ENCODE measurements at places on chromosomes 2 and 18.

DNA sequence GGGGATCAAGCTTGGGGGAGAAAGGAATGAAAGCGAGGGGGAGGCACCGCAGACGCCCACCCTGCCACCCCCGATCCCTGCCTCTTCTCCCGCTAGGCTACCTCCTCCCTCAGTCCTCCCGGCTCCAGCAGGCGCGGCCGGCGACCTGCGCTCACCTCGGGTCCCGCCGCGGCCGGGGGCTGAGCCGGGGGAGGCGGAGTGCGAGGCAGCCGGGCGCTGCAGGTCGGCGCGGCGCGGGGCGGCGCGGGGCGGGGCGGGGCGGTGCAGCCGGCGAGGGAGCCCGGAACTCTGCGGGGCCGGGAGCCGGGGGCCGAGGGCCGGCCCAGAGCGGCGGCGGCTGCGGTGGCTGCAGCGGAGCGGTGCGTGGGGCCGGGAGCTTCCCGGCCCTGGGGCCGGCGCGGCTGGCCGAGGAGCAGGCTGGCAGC is 477 bp downstream of the ACVR1 start:
- DNase-seq: peak; percentile 48

DNA sequence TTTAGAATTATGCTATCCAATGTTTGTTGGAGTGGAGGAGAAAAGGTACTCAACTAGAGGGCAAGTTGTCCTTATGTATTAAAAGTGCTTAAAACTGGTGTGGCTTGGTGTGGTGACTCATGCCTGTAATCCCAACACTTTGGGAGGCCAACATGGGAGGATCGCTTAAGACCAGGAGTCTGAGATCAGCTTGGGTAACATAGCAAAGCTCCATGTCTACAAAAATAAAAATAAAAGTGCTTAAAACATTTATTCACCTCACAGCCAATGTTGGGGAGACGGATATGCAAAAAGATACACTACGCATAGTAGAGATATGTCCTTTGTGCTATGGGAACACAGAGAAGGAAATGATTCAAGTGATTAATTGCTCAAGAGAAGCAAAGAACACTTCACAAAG is 19.3 kb upstream of the TNFAIP6 start:
- DNase-seq: no peak

GRCh38 chr2:241499146-241499965 is 9.0 kb downstream of the STK25 start:
- no peak for DNase-seq

GRCh38 chr2:150389447-150389846 is 98.0 kb downstream of the RND3 start:
- DNase-seq: no peak

DNA sequence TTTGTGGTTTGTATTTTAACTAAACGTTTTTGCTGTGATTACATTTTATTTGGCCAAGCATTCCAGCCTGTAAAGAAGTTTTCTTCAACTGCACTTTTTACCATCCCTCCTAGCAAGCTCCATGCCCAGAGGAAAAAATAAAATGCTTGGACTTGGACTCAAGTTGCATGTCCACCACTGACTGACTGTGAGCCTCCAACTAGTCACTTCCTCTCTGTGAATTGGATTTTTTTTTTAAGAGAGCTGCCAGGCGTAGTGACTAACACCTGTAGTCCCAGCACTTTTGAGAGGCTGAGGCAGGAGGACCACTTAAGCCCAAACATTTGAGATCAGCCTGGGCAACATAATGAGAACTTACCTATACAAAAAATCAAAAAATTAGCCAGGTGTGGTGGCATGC is 1185.2 kb upstream of the PIK3C3 start:
- no peak for DNase-seq

DNA sequence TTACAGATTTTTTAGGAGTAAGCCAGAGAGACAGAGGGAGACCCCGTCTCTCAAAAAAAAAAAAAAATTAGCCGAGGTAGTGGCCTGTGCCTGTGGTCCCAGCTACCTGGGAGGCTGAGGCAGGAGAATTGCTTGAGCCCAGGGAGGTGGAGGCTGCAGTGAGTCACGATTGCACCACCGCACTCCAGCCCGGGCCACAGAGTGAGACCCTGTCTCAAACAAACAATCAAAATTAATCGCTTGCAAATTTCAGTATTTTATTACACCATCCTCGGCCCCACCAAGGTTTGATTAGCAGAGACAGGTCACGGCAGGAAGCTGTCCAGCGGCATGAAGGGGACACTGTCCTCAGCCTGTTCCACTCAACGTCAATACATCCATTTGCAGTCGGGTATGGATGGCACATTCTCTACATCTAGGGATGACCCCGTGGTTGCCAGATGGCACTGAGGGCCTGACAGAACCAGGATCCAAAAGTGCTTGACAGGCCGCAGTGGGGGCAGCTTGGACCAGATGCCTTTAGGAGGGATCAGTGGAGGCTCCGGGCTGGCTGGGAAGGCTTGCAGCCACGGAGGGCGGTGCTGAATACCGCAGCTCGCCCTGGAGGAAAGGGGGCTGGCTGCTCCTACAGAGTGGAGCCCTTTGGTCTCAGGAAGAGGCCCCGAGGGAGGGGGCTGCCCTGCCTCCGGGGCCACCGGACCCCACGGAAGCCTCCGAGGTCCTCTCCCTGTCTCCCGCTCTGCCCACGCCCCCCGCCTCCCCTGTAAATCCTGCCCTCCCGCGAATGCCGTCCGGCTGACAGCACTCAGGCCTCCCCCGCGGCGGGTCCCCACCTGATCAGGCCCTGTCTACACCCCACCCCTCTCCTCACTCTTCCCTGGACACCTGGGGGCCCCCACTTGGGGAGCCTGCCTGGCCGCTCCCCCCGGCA is 13.1 kb downstream of the ASPRV1 start:
- no peak for DNase-seq

DNA sequence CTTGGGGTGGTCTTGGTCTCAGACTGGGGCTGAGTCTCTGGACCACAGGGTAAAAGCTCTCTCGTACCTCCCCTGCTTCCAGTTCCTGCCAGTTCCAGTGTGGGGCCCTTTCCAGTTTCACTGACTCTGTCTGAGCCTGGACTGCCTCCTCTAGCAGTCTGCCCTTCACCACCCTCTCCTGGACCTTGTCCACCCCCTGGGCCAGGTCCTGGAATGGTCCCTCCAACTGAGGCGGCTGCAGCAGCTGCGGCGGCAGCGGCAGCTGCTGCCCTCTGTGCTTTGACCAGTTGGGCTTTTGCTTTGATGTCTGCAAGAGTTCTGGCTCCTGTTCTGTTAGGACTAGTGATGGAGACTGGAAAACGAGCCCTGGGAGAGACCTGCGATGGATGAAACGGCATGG is 70.7 kb upstream of the DTNB start:
- no peak for DNase-seq

DNA sequence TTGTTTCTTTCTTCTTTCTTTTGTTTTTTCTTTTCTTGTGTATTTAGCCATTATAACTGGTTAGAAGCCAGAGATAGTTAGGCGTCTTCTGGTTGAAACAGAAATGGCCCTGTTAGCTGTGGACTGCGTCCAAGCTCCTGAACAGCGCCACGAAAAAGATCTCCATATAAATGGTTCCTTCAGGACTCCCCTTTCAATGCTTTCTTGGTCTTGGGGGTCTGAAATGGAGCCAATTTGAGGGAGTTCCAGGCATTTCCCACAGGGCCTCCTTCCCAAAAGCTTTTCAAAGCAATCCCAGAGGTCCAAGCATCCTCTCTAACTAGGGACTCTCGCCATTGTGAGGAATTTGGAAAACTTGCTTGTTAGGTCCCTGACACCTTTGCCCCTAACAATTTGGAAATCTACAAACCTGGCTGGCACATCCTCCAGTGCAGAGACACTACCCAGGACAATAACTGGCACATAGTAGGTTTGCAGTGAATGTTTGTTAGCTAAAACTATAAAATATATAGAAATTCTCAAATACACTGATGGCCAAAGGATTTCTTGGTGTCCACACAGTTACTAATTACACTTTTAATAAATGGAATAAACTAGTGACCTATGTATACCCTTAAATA is 80.1 kb downstream of the MYCN start:
- DNase-seq: no peak

DNA sequence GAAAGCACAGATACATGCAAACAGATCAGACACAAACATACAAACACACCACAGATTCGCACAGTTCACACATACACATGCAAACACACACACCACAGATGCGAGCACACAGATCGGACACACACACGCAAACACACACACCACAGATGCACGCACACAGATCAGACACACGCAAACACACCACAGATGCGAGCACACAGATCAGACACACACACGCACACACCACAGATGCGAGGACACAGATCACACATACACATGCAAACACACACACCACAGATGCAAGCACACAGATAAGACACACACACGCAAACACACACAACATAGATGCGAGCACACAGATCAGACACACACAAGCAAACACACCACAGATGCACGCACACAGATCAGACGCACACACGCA is 149.0 kb downstream of the PXDN start:
- DNase-seq: no peak

GRCh38 chr2:178044836-178045235 is 27.7 kb downstream of the PDE11A start:
- DNase-seq: no peak

- no peak for DNase-seq
Observed at GRCh38 chr2:187403568-187404260, 44.3 kb downstream of the CALCRL start.

GRCh38 chr2:200021449-200022114 is 66.2 kb downstream of the MAIP1 start:
- DNase-seq: no peak

DNA sequence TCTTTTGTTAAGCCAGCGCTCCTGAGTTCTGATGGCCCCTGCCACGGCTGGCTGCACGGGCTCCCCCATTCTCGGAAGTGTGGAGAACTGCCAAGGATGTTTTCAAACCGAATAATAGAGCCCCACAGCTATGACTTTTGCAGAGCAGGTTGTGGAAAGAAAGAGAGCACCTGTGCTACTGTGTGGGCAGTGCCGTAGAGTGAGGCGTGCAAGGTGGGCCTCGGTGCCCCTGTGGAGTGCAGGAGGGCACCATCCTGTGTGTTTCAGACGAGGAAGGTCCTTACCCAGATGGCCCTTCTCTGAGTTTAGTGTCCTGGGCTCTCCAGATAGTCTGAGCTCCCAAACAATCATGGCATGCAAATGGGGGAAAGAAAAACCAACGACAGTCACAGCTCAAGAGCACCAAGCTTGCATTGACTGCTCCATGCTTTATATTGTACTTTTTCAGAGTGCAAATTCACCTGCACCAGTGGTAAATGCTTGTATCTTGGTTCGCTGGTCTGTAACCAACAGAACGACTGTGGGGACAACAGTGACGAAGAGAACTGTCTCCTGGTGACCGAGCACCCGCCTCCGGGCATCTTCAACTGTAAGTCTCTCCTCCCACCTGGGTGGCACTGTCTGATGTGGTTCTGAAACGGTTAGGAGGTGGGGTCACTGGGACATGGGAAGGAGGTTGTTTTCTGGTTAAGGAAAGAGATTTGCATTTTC is 219.4 kb downstream of the LDLRAD4 start:
- DNase-seq: no peak

DNA sequence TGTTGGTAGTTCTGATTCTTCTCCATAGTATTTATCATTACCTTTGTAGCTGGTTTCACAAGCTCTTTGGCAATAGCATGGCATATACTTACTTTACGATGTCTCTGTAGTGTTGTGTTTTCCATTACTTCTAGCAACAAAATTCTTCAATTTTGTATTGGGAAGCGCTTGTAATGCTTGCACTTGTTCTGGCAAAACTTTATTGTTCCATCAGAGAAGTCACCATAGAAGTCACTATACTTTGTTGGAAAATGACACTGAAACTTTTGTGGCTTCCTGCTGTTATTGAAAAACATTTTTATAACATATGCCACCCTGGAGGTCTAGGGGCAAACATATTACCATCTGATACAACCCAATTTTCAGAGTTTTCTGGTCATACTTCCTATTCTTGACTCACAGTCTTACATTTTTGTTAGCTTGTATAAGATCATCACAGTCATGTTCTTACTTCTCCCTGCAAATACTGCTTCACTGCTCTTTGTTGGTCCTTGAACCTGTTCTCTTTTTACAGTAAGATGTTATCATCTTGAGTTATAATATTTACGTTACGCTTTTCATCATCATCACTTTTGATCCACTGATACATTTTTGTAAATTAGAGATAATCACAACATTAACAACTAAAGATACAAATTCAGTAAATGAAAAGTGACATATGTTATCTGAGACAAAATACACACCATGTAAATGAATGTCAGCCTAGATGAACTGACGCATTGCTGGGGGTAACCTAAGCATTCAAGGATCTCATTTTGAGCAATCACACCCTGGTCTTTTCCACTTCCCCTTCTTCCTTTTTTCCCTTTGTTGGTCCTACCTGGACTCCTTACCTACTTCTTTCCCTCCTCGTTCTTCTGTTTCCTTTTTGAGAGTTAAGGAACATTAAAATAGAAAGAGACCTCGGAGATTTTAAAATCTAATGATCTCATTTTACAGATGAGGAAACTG is 33.3 kb upstream of the CXCR4 start:
- no peak for DNase-seq

GRCh38 chr18:49319590-49319989 is 140.9 kb downstream of the DYM start:
- no peak for DNase-seq

GRCh38 chr2:192487636-192488035 is 292.9 kb upstream of the TMEFF2 start:
- no peak for DNase-seq

- DNase-seq: no peak
Observed at GRCh38 chr2:232075080-232075479, 113.6 kb downstream of the DIS3L2 start.

- no peak for DNase-seq
Observed at GRCh38 chr2:48174503-48174902, 268.2 kb upstream of the FBXO11 start.

GRCh38 chr2:20661421-20662307 is 5.3 kb upstream of the GDF7 start:
- DNase-seq: peak; percentile 75

- peak; percentile 50 for DNase-seq
Observed at GRCh38 chr2:68031542-68032160, 31.2 kb downstream of the C1D start.

DNA sequence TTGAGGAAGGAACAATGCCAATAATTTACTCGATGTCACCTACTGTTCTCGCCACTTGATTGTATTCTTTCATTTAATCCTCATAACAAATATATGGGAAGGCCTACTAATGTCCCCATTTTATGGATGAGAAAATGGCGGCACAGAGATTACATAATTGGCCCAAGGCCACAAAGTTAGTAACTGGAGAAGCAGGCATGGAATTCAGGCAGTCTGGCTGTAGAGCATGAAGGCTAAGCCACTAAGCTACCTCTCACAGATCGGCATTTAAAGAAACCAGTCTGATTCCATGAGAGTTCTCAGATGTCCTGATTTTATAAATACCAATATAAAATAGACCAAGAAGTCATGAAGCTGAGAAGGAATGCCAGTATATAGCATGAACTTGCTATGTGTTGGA is 121.8 kb upstream of the EPAS1 start:
- no peak for DNase-seq

DNA sequence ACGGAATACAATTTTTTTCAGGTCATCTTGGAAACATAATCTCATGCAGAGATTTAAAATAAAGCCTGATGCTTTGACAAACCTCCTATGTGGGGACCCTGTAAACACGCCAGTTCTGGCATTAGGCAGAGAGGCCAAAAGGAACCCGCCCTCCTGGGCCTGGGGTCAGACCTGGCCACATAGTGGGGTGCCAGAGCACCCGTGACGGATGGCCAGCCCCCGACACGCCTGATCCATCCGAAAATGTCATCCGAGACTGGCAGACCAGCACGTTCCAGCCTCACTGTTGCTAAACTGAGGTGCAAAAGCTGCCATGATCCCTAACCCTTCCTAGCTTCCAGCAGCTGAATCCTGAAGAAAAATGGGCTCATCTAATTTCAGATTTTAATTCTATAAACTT is 222.6 kb upstream of the SALL3 start:
- DNase-seq: no peak
